ENCODE measurements at places on chromosomes 2 and 18. TPM values are rescaled to one million over a fixed set of nuclear protein-coding genes. Genes with fewer than 3 reads are reported as not detected.

DNA sequence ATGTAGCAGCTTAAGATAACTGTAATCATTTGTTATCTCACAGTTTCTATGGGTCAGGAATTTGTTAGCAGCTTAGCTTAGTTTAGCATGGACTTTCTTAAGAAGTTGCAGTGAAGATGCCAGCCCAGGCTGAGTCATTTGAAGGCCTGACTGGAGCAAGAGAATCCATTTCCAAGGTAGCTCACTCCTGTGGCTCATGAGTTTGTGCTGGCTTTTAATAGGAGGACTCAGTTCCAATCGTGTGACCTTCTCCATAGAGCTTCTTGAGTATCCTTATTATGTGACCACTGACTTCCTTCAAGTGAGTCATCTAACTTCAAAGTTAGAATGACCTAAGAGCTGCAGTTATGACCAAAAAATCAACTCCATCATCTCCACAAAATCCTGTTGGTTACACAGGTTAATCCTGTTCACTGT is 1.4 kb downstream of the GPATCH11 start:
- H3K4me3 ChIP-seq, result no peak overlapping the region
- peaks cover 13% of the 10 kb centered on the region for H3K36me3 ChIP-seq
- no peak for DNase-seq
- peaks cover 11% of the 10 kb centered on the region for H3K4me1 ChIP-seq

DNA sequence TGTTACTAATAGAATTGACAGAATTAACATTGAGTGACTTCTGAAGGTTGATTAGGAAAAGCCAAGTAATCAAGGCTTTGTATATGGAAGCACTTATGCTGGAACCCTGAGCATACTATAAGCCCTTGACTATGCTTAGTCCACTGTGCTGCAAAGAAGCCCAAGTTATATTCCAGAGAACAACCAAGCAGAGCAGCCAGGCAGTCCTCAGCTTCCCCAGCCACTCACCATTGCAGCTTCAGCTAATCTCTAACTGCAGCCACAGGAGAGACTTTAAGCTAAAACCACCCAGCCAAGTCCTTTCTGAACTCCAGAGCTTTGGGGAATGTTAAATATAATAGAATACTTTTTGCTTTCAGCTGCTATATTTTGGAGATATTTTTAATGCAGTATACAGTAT is 164.4 kb upstream of the VWC2L start:
- DNase-seq, result no peak
- H3K4me3 ChIP-seq, result no peak overlapping the region
- no peaks in the 10 kb centered on the region for H3K36me3 ChIP-seq
- no peaks in the 10 kb centered on the region for H3K4me1 ChIP-seq
- H3K27me3 ChIP-seq, result no peaks in the 10 kb centered on the region

GRCh38 chr2:96437512-96437911 is 67.6 kb downstream of the NEURL3 start:
- H3K4me3 ChIP-seq, result no peak overlapping the region
- no peaks in the 10 kb centered on the region for H3K36me3 ChIP-seq
- H3K4me1 ChIP-seq, result no peaks in the 10 kb centered on the region

GRCh38 chr2:77488141-77488540 is 34.0 kb downstream of the LRRTM4 start:
- no peak for DNase-seq
- H3K27me3 ChIP-seq, result no peaks in the 10 kb centered on the region
- H3K36me3 ChIP-seq, result no peaks in the 10 kb centered on the region
- no peak overlapping the region for H3K4me3 ChIP-seq

- H3K4me3 ChIP-seq, result no peak overlapping the region
- DNase-seq, result no peak
- no peaks in the 10 kb centered on the region for H3K27me3 ChIP-seq
Measured at GRCh38 chr18:51120809-51121596, 76.5 kb downstream of the MEX3C start.

- DNase-seq, result no peak
- H3K27ac ChIP-seq, result no peak overlapping the region
- H3K4me1 ChIP-seq, result no peaks in the 10 kb centered on the region
- no peak overlapping the region for H3K4me3 ChIP-seq
- no peaks in the 10 kb centered on the region for H3K27me3 ChIP-seq
Measured at GRCh38 chr2:232038881-232039485, 77.5 kb downstream of the DIS3L2 start.

GRCh38 chr2:114293355-114293754 is 149.1 kb upstream of the DPP10 start:
- no peak for DNase-seq
- H3K27ac ChIP-seq, result no peak overlapping the region
- no peak overlapping the region for H3K4me3 ChIP-seq
- no peaks in the 10 kb centered on the region for H3K4me1 ChIP-seq
- no peaks in the 10 kb centered on the region for H3K36me3 ChIP-seq
- H3K27me3 ChIP-seq, result no peaks in the 10 kb centered on the region

- peaks cover 3% of the 10 kb centered on the region for H3K36me3 ChIP-seq
- no peak overlapping the region for H3K27ac ChIP-seq
- no peaks in the 10 kb centered on the region for H3K27me3 ChIP-seq
- no peak overlapping the region for H3K4me3 ChIP-seq
- no peak for DNase-seq
Measured at GRCh38 chr2:68196120-68196716, 38.5 kb downstream of the PNO1 start.

GRCh38 chr2:204325468-204325867 is 219.8 kb upstream of the PARD3B start:
- no peaks in the 10 kb centered on the region for H3K36me3 ChIP-seq
- H3K27ac ChIP-seq, result no peak overlapping the region
- H3K4me1 ChIP-seq, result no peaks in the 10 kb centered on the region
- DNase-seq, result peak; percentile 90
- no peaks in the 10 kb centered on the region for H3K27me3 ChIP-seq

DNA sequence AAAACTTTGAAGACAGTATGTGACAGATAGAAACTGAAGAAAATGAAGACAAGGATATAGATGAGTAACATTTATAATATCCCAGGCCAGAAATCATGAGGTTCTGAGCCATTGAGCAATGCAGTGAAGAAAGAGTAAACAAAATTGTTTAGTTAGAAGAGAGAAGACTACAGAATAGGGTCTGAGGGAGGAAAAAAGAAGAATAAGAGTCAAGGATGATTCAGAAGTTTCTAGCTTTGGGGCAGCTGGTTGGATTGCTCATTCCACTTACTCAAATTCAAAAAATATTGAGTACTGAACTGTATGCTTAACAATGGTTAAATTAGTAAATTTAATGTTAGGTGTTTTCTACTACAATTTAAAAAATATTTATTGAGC is 155.0 kb upstream of the OTX1 start:
- no peak overlapping the region for H3K4me3 ChIP-seq
- H3K27ac ChIP-seq, result no peak overlapping the region
- no peaks in the 10 kb centered on the region for H3K36me3 ChIP-seq
- no peak for DNase-seq
- H3K4me1 ChIP-seq, result no peaks in the 10 kb centered on the region
- H3K27me3 ChIP-seq, result no peaks in the 10 kb centered on the region

GRCh38 chr18:79365701-79366100 is 30.0 kb upstream of the NFATC1 start:
- H3K36me3 ChIP-seq, result no peaks in the 10 kb centered on the region
- H3K27ac ChIP-seq, result no peak overlapping the region
- no peak for DNase-seq
- H3K4me1 ChIP-seq, result peaks cover 2% of the 10 kb centered on the region
- no peaks in the 10 kb centered on the region for H3K27me3 ChIP-seq

DNA sequence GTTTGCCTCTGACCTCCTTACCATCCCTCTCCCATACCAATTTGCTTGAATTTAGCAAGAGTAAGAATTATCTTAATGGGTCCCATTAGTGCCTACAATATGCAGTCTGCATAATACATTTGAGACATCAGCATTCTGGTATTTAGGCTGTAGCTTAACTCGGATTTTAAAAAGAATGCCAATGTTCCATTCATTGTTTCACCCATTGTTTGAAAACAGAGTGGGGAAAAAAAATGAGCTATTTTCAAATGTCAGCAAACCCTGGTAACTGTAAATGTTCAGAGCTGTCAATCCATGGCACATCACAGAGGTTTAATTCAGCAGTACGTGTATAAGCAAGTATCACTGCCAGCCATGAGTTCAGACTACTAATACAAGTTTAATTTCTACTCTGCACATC is 61.9 kb upstream of the TSPYL6 start:
- peaks cover 12% of the 10 kb centered on the region for H3K4me1 ChIP-seq
- H3K36me3 ChIP-seq, result no peaks in the 10 kb centered on the region
- no peak overlapping the region for H3K4me3 ChIP-seq

- no peak overlapping the region for H3K27ac ChIP-seq
- H3K4me3 ChIP-seq, result no peak overlapping the region
- H3K27me3 ChIP-seq, result peaks cover 11% of the 10 kb centered on the region
- H3K36me3 ChIP-seq, result no peaks in the 10 kb centered on the region
- H3K4me1 ChIP-seq, result peaks cover 7% of the 10 kb centered on the region
Measured at GRCh38 chr2:240348522-240348921, 86.9 kb upstream of the GPC1 start.

DNA sequence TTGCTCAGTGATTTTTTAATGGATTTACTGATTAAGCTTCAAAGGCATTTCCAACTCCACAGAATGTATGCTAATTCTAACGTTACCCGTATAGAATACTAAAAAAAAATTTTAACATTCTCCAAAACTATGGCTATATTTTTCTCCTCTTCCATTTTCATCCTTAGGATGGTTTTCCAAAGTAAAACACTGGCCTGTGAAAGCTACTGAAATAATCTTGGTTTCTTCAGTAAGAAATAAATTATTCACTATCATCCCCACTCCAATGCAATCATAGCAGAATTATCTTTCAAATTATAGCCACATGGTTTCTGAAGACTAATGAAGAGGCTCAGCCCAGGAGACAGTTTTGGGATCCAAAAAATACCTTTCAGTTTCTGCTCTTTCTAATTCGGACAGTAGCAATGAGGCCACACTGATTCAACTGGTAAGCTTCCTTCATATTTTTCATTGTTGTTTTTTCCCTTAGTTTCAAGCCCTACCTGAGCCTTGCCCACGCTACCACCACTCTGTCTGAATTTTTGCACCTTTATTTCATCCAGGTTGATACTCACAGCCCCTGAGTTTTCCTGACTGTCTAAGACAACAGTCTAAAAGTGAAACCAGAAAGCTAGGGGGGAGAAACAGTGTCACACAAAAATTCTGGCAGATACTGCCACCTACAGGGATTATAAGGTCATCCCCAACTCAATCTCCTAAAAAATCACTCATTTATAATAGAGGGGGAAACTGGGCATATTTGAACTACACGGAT is 887.9 kb downstream of the NRXN1 start:
- H3K4me1 ChIP-seq, result no peaks in the 10 kb centered on the region
- peak; percentile 73 for DNase-seq
- H3K27me3 ChIP-seq, result 0 out of 2 replicates have a peak, but pooled peaks cover 5% of the 10 kb centered on the region
- H3K4me3 ChIP-seq, result peak overlapping the region; percentile 28
- no peak overlapping the region for H3K27ac ChIP-seq
- no peaks in the 10 kb centered on the region for H3K36me3 ChIP-seq

DES gene
- 376 TPM for total RNA-seq

CD8B2 gene
- not detected for total RNA-seq

LIPG gene
- 37.3 TPM for total RNA-seq

ASIC4 gene
- 0.46 TPM for total RNA-seq

UNC80 gene
- 6.0 TPM for total RNA-seq

MIB1 gene
- 35.0 TPM for total RNA-seq
